Activated CD4-positive, alpha-beta T cell treated with anti-CD3 and anti-CD28 coated beads, Interleukin-2, amount 10 ng/mL, durations not matched to agents 24 days and 14 days (primary cell): ENCODE measurements at places on chromosomes 7 and 10. TPM values are rescaled to one million over a fixed set of nuclear protein-coding genes. Genes with fewer than 3 reads are reported as not detected.

The GNAT3 gene
- total RNA-seq, result not detected in 2 replicates

The FKBP6 gene
- not detected in 2 replicates for total RNA-seq

The MSS51 gene
- 2.5 and 2.8 TPM in 2 replicates for total RNA-seq

The ELMO1 gene
- total RNA-seq, result 110 and 121 TPM in 2 replicates

The INHBA gene
- 1.2 and 1.9 TPM in 2 replicates for total RNA-seq

The PRKCQ gene
- total RNA-seq, result 36.0 TPM in 2 replicates

The ANKRD61 gene
- total RNA-seq, result 0.31 and 0.58 TPM in 2 replicates

The VTI1A gene
- total RNA-seq, result 35.2 and 38.4 TPM in 2 replicates

The TAS2R41 gene
- total RNA-seq, result not detected in 2 replicates

The SLC26A5 gene
- not detected in 2 replicates for total RNA-seq

The ABCB4 gene
- total RNA-seq, result not detected in 2 replicates

The CC2D2B gene
- 0.26 TPM in 1 of 2 replicates, not detected in the other for total RNA-seq

The FZD1 gene
- total RNA-seq, result 0.79 and 0.92 TPM in 2 replicates

The PON1 gene
- total RNA-seq, result not detected in 2 replicates

The PSD gene
- 10.4 and 12.1 TPM in 2 replicates for total RNA-seq

The SPDYE2B gene
- total RNA-seq, result not detected in 2 replicates
